AG04449 (cell line): ENCODE measurements at places on chromosomes 11 and 22.
A peak's percentile ranks its signal among the peaks of the same experiment; 100 is the strongest.

GRCh38 chr11:74169738-74170458 lies 904 bp downstream of the C2CD3 start:
- no peak for DNase-seq

- DNase-seq = peak; percentile 38
Observed at GRCh38 chr11:12331239-12331874, 46.0 kb upstream of the PARVA start.

DNA sequence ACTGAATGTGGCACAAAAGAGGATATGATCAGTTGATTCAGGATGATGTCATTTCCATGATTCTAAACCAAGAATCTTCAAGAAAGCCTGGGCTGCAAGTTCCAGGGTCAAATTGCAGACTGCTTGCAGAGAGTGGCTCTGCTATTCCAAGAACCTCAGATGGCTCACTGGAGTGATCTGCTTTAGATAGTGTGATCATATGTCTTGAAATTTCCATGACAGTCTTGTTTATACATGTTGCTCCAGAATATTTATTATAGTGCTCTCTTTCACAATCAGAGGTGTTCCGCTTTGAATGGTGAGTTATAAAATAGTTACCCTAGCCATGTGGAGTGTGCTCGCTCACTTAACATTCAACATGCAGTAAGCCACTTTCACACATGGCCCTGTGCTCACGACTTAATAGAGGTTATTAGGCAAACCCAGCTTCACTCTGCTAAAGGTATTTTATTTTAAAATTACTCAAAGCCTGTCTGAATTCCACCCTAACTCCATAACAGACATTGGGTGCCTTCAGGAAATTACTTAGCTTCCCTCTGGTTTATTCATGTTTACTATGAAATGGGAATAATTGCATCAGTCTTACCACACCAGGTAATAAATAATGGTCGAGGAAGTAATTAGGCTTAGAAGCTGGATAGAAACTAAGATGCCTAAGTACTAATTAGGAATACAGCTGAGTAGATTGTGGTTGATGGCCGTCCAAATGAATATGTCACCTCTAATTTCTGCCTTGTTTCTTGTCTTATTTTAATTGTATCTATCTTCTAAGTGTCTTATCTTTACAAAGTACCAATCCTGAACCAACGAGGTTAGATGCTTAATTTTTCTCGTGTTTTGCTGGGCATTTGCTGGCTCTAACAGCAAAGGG lies 187.9 kb downstream of the ETS1 start:
- DNase-seq = peak; percentile 56

GRCh38 chr11:12372111-12372510 lies 5.3 kb upstream of the PARVA start:
- DNase-seq = no peak

DNA sequence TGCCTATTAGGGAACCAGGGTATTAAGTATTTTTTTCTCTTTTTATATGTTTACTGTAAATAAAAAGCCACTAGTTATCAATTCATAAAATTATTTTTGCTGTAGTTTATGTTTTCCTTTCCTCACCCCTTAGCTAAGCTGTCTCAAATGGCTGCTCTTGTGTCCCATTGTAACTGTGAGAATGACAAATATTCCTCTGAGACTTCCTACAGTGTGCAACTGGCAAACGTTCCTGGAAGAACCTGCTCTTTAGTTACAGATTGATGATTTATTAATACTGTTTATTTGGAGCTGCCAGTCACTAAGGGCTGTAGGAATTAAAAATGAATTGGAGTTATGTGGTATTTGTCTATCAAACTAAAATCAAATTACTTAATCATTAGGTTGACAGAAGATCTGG lies 675.4 kb upstream of the ARHGAP42 start:
- DNase-seq = no peak

DNA sequence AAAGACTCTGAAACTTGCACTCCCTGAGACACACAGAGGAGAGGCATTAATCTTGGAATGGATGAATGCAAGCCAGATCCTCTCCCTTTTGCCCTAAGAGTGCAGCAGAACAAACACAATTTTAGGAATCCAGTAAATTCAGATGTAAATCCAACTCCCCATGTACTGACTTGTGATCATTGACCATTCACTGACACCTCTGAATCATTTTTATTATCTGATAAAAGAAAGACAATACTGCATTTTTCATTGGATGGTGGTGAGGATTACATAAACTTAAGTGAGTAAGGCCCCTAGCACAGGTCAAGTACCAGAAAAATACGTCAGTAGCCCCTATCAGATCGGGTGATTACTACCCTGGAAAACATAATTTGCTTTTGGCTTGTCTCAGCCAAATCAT lies 782.9 kb upstream of the API5 start:
- DNase-seq = no peak

DNA sequence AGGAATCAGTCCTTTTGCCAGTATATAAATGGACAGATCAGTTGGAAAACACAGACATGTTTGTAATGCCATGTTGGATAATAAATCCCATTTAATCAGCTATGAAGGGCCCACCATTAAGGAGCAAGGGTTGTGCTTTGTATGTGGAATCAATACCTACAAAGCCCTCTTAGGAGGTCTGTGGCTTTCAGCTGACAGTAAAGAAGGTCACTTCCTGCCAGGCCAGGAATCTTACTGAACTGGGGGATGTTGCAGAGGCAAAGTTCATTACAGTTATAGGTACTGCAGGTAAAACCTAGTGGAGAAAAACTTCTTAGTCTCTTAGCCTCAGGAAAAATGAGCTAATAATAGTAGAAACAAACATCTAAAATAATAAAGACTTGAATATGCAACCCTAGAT lies 129.5 kb downstream of the FAM76B start:
- no peak for DNase-seq
